ENCODE measurements at places on chromosomes 1 and 21.

DNA sequence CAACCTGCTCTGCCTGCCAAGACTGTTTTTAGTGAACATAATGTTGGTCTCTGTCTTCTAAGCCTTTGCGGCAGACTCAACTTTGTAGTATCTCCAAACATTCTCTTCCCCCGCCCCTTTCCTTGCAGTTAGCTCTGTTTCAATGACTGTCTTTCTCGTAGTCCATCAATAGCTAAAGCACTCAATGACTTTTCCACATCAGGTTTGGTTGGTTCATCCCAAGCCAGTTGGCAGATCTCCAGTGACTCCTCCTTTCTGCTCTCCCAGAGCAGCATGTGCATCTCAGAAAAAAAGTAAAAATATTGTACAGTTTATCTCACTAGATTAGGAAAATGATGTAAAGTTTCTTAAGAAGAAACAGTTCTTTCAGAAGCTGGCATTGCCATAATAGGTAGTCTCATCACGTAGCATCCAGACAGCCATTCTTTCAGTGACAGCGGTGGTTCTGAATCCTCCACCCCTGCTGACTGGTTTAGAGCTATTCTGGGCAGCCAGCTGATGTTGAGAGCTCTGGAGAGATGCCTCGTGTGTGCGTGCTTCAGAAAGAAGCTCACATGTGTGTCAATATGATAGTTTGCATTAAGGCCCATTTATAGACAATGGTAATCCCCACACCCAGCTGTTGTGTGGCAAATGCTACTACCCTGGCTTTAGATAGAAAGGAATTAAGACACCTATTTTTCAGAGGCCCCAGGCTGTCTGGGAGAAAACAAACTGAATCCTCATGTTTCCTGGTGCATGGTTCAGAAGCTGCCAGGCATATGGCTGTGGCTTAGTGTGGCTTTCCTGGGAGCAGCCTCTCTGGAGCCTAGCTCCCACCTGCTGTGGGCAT lies 53.2 kb downstream of the CNN3 start:
- no peak overlapping the region for H3K4me3 ChIP-seq
- H3K36me3 ChIP-seq: no peaks in the 10 kb centered on the region
- no peaks in the 10 kb centered on the region for H3K27me3 ChIP-seq
- no peaks in the 10 kb centered on the region for H3K4me1 ChIP-seq
- DNase-seq: peak; percentile 16
- no peak overlapping the region for H3K27ac ChIP-seq

DNA sequence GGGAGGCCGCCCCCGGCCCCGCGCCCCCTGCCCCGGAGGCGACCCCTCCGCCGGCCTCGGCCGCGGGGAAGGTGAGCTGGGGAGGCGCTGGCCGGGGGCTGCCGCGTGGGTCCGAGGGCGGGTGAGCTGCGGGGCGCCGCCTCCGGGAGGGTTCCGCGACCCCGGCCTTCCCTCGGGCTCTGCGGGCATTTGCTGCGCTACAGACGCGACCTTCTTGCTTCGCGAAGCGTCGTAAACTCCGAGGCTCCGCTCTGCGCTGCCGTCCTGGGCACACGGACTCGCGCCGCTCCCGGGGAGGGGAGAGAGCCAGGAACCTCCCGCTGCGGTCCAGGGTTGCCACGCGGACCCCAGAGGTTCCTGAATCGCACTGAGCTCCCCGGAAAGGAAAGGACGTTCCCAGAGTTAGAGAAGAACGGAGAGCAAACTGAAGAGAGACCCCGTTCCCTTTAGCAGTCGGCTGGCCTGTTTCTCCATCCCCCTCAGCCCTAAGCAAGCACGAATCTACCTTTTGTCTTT lies 345 bp downstream of the SLX9 start:
- peaks cover 11% of the 10 kb centered on the region for H3K4me1 ChIP-seq
- H3K27ac ChIP-seq: no peak overlapping the region
- peak; percentile 37 for DNase-seq

DNA sequence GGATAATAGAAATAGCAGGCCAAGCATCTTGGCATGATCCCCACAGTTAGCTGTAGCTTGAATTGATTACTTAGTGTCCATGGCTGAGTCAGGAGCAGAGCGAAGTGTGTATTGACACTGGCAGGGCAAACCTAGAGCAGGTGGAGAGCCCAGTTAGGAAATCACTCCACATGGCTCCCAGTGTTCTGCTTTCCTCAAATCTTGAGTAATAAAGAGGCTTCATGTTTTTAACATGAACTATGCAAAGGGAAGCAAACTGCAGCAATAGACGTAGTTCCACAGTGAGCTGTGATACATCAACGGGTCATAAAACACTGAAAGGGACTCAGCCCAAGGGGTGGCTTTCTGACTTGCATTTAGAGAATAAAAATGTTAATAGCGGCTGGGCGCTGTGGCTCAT lies 28.9 kb downstream of the RHEX start:
- no peaks in the 10 kb centered on the region for H3K4me1 ChIP-seq
- H3K4me3 ChIP-seq: no peak overlapping the region
- no peaks in the 10 kb centered on the region for H3K36me3 ChIP-seq

GRCh38 chr1:101264697-101265096 lies 27.9 kb downstream of the S1PR1 start:
- no peaks in the 10 kb centered on the region for H3K36me3 ChIP-seq
- no peak for DNase-seq
- no peak overlapping the region for H3K27ac ChIP-seq

DNA sequence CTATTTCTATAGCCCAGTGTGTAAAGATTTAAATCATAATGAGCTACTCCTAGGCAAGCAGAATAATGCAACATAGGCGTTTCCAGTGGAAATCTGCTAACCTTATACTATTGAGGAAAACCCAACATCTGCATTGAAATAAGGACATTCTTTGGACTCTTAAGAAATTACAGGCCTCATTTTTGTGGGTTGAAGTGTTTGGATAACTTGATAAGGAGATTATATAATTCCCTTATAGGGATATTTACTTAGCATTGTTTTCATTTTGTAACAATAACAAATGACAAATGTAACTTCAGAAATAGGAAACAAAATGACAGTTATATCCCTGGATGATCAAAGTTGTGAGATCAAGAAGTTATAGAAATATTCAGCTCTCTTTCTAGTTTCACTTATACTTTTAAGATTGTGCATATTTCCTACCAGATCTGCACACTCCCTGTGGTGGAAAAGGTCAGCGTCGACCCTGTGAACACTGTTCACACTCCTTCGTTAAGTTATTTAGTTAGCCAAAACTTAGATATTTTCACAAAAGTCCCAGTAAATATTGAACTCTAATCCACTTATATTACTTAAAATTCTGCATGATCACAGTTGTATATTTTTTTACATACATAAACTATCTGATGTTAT lies 284.4 kb upstream of the C1orf105 start:
- no peaks in the 10 kb centered on the region for H3K4me1 ChIP-seq
- no peak overlapping the region for H3K27ac ChIP-seq
- no peaks in the 10 kb centered on the region for H3K36me3 ChIP-seq
- DNase-seq: no peak
- no peaks in the 10 kb centered on the region for H3K27me3 ChIP-seq

- DNase-seq: no peak
- no peak overlapping the region for H3K4me3 ChIP-seq
- H3K27ac ChIP-seq: no peak overlapping the region
- H3K27me3 ChIP-seq: peaks cover 96% of the 10 kb centered on the region
Measured at GRCh38 chr1:3521426-3521825, 67.0 kb downstream of the ARHGEF16 start.

- H3K36me3 ChIP-seq: no peaks in the 10 kb centered on the region
- no peak for DNase-seq
- H3K4me1 ChIP-seq: no peaks in the 10 kb centered on the region
- H3K4me3 ChIP-seq: no peak overlapping the region
- H3K27me3 ChIP-seq: no peaks in the 10 kb centered on the region
- H3K27ac ChIP-seq: no peak overlapping the region
Measured at GRCh38 chr1:78980511-78980910, 26.0 kb downstream of the ADGRL4 start.

- H3K4me3 ChIP-seq: peak within 1 kb of the TSS; percentile 79
- peak within 1 kb of the TSS; percentile 43 for H3K27ac ChIP-seq
- no peaks in the 10 kb centered on the region for H3K36me3 ChIP-seq
- H3K4me1 ChIP-seq: 0 out of 2 replicates have a peak, but pooled peaks cover 3% of the 10 kb centered on the region
- H3K27me3 ChIP-seq: no peaks in the 10 kb centered on the region
Measured at GRCh38 chr1:100132566-100133477, at the start of the genes SASS6 and TRMT13. Gene SASS6 (minus strand): TSS chr1:100132930. CDS start chr1:100132814, 116 bp downstream. Gene TRMT13 (plus strand): TSS chr1:100133163. CDS start chr1:100133169, 6 bp downstream.

GRCh38 chr1:42506576-42506975 lies 43.5 kb downstream of the CCDC30 start:
- no peak overlapping the region for H3K27ac ChIP-seq
- H3K4me3 ChIP-seq: no peak overlapping the region

DNA sequence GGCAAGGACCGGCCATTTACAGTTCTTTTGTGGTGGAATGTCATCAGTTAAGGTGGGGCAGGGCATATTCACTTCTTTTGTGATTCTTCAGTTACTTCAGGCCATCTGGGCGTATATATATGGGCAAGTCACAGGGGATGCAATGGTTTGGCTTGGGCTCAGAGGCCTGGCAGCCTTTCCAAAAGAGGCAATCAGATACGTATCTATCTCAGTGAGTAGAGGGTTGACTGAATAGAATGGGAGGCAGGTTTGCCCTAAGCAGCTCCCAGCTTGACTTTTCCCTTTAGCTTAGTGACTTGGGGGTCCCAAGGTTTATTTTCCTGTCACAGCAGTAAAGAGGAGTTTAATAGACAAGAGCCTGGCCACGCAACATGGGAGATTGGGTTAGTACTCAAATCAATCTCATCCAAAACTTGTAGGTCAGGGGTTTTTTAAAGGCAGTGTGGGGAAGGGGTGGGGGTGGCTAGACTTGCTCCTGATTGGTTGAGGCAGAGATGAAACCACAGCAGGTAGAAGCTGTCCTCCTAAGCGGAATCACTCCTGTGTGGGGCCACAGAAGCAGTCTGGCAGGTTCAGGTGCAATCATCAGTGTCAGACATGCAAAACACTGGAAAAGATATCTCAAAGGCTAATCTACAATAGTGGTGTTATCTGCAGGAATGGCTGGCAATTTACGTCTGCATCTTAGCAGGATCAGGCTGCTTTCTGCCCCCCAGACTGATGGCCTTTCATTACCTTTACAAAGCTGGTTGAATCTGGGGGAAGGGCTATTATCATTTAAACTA lies 112.9 kb downstream of the TLR5 start:
- no peak overlapping the region for H3K27ac ChIP-seq
- H3K4me3 ChIP-seq: no peak overlapping the region
- H3K36me3 ChIP-seq: no peaks in the 10 kb centered on the region
- H3K27me3 ChIP-seq: no peaks in the 10 kb centered on the region
- no peak for DNase-seq
- no peaks in the 10 kb centered on the region for H3K4me1 ChIP-seq

DNA sequence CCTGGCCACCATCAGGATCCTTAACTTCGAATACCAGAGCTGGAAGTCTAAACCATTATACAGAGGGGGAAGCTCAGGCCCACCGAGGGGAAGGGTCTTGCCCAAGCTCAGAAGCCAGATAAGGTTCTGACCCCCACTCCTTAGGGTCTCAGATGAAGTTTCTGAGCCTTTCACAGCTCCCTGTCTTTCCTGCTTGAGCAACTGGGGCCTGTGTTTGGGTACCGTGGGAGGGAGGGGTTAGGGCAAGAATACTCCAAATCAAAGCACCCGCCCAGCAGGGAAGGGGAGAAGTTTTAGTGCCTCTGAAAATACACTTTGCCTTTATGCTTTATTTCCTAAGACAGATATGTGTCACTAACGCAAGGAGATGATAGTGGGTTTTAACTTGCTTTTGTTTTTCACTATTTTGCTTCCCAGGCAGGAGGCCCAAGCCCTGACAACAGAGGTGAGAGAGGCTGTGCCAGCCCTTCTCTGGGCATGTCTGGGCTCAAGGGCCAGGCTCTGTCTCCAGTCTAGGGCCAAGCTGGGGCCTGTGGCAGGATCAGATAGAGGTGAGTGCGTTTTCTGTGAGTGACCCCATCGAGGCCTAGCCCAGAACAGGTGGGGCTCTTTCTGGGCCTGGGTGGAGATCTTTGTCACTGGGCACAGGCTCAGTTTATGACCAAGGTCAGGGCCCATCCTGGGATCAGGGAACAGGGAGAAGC lies 20.5 kb upstream of the TENT5B start:
- H3K27me3 ChIP-seq: no peaks in the 10 kb centered on the region
- no peak for DNase-seq
- H3K27ac ChIP-seq: no peak overlapping the region
- H3K36me3 ChIP-seq: no peaks in the 10 kb centered on the region
- H3K4me1 ChIP-seq: no peaks in the 10 kb centered on the region
- H3K4me3 ChIP-seq: no peak overlapping the region

- H3K36me3 ChIP-seq: peaks cover 16% of the 10 kb centered on the region
- DNase-seq: no peak
- no peaks in the 10 kb centered on the region for H3K4me1 ChIP-seq
- no peak overlapping the region for H3K27ac ChIP-seq
- H3K27me3 ChIP-seq: no peaks in the 10 kb centered on the region
Measured at GRCh38 chr1:30730346-30731108, 7.1 kb upstream of the MATN1 start.

- H3K4me1 ChIP-seq: peaks cover 33% of the 10 kb centered on the region
- DNase-seq: no peak
- no peaks in the 10 kb centered on the region for H3K36me3 ChIP-seq
- peak overlapping the region; percentile 64 for H3K4me3 ChIP-seq
- H3K27me3 ChIP-seq: no peaks in the 10 kb centered on the region
Measured at GRCh38 chr1:26827106-26827604, 667 bp downstream of the ZDHHC18 start.

GRCh38 chr1:228374711-228375577 lies 31.7 kb downstream of the TRIM11 start:
- H3K4me3 ChIP-seq: no peak overlapping the region
- H3K27ac ChIP-seq: no peak overlapping the region
- H3K36me3 ChIP-seq: no peaks in the 10 kb centered on the region
- no peak for DNase-seq
- H3K4me1 ChIP-seq: no peaks in the 10 kb centered on the region
- peaks cover 4% of the 10 kb centered on the region for H3K27me3 ChIP-seq

- no peak for DNase-seq
- no peaks in the 10 kb centered on the region for H3K27me3 ChIP-seq
- no peaks in the 10 kb centered on the region for H3K36me3 ChIP-seq
- H3K27ac ChIP-seq: no peak overlapping the region
- H3K4me3 ChIP-seq: no peak overlapping the region
Measured at GRCh38 chr21:24280596-24280995, 1326.7 kb downstream of the MRPL39 start.

GRCh38 chr1:5989731-5990271 lies 2.4 kb downstream of the NPHP4 start:
- no peaks in the 10 kb centered on the region for H3K36me3 ChIP-seq
- H3K27ac ChIP-seq: no peak overlapping the region
- no peak overlapping the region for H3K4me3 ChIP-seq

DNA sequence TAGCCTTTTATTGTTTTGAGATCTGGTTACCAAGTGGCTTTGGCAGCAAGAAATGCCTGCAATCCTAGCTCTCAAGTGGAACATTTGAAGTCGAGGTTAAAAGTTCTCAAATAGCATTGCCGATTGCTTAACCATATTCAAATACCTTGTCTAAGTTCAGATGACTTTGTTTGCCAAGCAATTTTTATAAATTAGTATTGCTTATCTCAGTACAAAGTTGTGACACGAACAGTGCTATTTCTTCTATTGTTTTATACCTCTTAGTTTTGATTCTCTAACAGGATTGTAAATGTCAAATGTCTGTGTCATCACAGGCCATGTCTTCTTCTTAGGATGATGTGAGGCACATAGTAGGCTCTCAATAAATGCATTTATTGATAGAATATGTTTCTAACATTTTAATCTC lies 633.3 kb downstream of the PTPRC start:
- no peaks in the 10 kb centered on the region for H3K36me3 ChIP-seq
- H3K27me3 ChIP-seq: no peaks in the 10 kb centered on the region
- no peaks in the 10 kb centered on the region for H3K4me1 ChIP-seq
